ENCODE measurements at places on chromosomes 1 and 21.

- no peak for DNase-seq
Observed at GRCh38 chr1:192639607-192640368, 3.8 kb downstream of the RGS13 start.

GRCh38 chr21:42188663-42189062 lies 30.3 kb upstream of the ABCG1 start:
- DNase-seq = no peak

GRCh38 chr1:201136355-201137023 lies 9.5 kb upstream of the ASCL5 start:
- no peak for DNase-seq

- DNase-seq = no peak
Observed at GRCh38 chr1:151137789-151138188, 8.6 kb downstream of the SEMA6C start.

DNA sequence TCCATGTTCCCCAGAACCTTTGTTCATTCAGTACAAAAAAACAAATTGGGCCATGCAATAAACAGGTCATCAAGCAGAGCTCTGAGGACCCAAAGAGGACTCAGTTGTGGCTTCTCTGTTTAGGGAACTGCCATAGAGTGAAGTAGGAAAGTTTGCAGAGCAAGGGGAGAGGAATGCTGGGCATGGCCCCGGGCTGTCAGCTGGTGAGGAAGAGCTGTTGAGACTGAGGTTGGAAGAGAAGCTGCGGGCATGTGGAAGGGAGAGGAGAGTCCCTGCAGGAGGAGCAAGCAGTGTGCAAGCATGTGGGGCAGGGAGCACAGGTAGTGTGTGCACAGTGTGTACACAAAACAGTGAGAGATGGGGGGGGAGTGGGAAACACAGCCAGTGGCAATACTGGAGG lies 71.8 kb downstream of the NTPCR start:
- DNase-seq = no peak

DNA sequence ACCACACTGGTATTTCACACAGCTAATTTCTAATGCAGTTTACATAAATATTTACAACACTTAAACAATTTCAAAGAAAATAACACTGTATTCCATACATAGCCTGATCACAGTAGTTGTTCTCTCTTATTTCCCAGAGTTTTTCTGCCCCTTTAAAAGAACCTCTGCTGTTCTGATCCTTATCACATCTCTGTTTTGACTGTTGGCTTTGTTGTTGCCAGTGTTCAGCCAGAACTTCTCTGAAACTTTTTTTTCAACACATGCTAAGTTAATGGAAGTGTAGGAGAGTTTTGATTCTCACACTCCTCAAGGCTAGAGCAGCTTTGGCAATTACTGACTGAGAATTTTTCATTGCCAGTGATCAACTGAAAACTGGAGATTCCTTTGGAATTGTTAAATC lies 11.1 kb downstream of the SELE start:
- DNase-seq = no peak

DNA sequence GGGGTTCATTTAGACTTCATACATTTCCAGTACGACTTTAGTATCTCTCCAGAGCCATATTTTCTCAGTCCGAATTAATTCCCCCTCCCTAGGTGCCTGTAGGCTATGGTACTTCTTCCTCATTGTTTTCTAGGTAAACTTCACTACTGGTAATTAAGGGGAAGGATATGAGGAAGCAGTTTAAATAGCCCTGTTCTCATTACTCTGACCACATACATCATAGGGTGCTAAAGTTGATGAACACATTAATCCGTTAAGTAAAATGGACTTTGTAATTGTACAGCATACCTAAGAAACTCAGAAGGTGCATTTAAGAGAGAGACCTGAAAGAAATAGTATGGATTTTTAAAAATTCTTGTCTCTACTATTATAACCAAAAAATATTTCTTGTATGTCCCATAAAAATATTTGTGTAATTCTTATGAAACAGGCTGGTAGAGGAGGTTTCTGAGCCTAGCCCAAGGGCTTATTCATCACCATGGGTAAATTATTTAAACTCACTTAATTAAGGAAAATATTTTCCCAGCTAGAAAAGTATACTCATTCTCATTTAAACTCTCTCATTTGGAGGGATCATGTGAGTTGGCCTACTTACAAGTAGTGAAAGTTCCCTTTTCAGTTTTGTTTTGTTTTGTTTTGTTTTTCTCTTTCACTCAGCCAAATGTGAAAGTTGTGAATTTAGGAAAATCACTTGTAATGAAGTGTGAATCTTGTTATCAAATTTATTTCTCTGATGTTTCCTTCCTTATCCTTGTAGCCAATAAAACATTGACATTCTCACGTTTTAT lies 2.0 kb downstream of the PRMT6 start:
- DNase-seq = no peak

DNA sequence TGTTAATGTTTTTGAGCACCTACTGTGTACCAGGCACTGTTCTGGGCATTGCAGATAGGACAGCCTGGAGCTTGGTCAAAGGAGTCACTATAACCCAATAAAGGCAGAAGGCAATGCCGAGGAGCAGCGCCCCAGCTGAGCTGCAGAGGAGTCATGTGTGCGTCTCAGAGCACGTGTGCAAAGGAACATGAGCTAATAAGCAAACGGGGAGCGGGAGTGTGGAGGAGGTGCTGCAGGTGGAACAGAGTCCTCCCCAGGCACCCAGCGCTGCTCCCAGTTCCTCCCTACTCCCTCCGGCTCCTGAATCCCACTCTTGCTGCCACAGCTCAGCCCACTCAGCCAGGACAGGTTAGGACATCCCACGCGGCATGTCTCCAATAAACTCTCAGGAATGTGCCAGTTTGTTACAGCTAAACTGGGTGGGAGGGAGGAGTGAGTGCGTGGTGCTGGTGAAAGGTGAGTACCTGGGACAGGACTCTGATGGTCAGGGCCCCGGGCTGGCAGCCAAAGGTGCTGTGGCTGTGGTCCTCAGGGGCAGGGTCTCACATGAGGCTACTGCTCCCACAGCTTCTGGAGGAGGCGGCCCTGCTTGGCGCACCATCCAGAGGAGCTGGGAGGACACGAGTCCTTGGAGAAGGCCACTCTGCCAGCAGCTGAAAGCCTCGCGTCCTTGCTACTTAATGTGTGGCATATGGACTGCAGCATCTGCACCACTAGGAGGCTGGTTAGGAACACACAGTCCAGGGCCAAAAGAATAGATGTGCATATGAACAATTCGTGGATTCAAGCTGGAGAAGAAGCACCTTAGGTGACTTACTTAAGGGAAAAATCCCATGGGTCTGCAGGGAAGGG lies 52.3 kb downstream of the GRIK3 start:
- DNase-seq = no peak
